ENCODE measurements at places on chromosomes 5 and 9. TPM values are rescaled to one million over a fixed set of nuclear protein-coding genes. Genes with fewer than 3 reads are reported as not detected.

The ZNF879 gene
- 0.92 TPM for total RNA-seq

The ACTBL2 gene
- 8.7 TPM for total RNA-seq

- no peak for DNase-seq
Measured at GRCh38 chr5:141771562-141771961, 89.5 kb upstream of the ARAP3 start.

DNA sequence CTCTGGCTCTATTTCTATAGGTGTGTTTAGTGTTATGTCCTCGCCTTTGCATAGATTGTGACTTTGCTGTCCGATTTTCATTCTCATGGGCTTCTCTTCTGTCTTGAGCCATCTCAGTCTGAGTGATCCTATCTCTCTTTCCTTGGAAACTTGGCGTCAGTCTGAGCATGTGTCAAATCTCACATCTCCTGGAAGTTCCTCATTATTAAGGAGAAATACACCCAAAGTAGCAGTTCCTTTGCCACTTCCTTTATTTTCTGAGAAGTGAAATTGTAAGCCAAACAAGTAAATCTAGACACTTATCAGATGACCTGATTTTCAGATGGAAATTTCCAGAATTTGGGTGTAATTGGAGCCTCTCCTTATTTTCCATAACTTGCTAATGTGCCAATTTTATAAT lies 126.9 kb upstream of the ANKH start:
- no peak for DNase-seq

GRCh38 chr5:158699298-158699880 lies 400.3 kb downstream of the EBF1 start:
- DNase-seq = no peak

GRCh38 chr5:123813264-123813663 lies 301.3 kb downstream of the CSNK1G3 start:
- DNase-seq = no peak

DNA sequence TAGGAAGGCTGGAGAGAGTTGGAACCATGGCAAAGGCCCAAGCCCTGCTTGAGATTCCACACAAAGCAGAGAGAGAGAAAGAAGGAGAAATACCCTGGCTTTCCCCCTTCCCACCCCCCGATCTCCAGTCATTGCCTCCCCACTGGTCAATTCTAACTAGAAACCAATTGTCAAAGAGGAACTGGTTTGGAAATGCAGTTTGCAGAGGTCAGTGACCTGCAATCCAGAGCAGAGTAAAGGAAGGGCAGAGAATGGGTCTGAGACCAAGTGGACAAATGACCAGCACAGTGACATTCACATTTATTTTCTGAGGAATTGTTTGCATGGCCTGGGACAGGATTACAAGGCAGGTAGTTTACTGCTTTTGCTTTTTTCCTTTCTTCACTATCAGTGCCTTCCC lies 37.5 kb upstream of the ZFYVE16 start:
- no peak for DNase-seq

DNA sequence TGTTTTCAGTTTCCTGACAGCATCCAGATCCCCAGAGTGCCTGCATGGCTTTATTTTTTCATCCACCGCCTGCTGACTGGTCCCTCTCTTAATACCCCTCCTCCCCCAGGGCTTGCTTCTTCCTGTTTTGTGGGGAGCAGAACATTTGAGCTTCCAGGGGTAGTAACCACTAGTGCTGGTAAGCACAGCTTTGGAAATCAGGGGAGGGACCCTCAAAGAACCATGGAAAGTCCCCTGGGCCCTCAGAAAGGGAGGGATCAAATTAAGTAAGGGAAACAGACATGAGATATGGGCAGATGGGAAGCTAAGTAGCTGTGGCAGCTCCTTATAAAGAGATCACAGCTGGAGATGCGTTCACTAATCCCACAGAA lies 26.8 kb downstream of the GRIA1 start:
- DNase-seq = no peak

DNA sequence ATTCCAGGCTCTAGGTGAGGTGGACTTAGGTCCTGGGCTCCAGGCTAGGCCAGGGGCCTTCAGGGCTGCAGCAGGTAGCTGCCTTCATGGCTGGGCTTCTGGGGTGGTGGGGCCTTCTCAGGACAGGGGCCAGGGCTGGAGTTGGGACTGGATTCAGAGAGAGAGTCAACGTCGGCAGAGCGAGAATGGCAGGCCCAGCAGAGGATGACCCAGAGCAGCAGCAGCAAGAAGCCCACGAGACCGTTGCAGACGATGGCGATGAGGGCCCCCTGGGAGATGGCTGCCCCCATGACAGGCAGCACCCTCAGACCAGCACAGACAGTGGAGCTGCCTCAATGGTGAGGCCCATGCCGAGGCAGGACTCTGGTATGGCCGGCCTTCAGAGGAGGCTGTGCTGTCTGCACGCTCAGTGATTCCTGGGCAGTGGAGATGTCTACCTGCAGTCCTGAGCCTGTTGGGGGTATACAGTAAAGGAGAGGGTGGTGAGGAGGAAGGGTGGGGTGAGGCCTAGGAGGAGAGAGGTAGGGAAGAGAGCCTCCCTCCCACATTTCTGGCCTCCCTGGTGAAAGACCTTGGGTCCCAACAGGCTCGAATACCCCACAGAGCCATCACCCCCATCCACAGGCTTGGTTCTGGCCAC lies 1.3 kb downstream of the ENHO start:
- no peak for DNase-seq

All from Daoy (cell line).